ENCODE measurements at places on chromosomes 2 and 18. TPM values are rescaled to one million over a fixed set of nuclear protein-coding genes. Genes with fewer than 3 reads are reported as not detected.

Gene DCC
- total RNA-seq = 4.5 TPM

DNA sequence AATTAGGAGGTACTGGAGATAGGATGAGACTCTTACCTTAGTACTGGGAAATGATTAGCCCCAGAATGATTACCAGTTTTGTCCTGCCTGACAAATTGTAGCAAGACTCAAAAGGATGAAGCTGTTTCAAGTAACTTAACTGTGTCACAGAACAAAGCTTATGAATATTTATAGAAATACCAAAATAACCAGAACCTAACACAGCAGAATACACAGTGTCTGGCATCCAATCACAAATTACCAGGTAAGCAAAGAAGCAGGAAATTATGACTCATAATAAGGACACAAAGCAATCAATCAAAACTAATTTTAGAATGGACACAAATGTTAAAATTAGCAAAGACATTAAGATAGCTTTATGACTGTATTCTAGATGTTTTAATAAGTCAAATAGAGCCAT lies 91.9 kb downstream of the CTNNA2 start:
- DNase-seq = no peak
- H3K4me3 ChIP-seq = no peak overlapping the region
- no peaks in the 10 kb centered on the region for H3K36me3 ChIP-seq
- H3K4me1 ChIP-seq = no peaks in the 10 kb centered on the region

DNA sequence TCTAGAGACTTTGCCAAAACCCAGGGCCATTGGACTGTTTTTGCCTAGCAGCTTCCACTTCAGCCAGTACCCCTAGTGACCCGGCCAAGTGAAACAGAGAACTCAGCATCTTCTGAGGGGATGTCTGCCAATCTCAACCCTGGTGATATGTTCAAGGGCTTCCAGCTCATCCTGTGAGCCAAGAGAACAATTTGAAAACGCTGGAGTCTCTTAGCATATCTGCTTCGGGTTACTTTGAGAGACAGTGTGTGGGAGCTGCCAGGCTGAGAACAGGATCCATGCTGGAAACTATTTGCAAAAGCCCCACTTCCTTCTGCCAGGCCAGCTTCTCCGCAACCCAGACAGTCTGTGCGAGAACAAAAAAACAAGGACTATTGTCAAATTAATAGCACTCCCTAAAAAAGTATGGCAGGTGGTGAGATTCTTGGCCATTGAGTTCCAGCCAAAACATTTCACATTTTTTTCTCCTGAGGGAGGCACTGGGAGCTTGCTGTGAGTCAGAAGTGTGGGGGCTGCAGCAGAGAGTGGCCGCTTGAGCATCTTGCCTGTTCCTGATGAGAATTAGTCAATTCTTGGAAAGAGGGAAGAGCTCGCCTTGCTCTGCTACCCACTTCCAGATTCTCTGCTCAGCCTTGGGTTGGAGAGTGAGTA lies 395.6 kb upstream of the TRIB2 start:
- H3K36me3 ChIP-seq = no peaks in the 10 kb centered on the region
- no peak overlapping the region for H3K4me3 ChIP-seq
- H3K27me3 ChIP-seq = no peaks in the 10 kb centered on the region

Gene GPR45
- not detected for total RNA-seq

Gene KCNG2
- total RNA-seq = 0.50 TPM

- no peaks in the 10 kb centered on the region for H3K36me3 ChIP-seq
- DNase-seq = no peak
- H3K4me3 ChIP-seq = no peak overlapping the region
- H3K27ac ChIP-seq = no peak overlapping the region
- H3K4me1 ChIP-seq = no peaks in the 10 kb centered on the region
- no peaks in the 10 kb centered on the region for H3K27me3 ChIP-seq
Observed at GRCh38 chr2:119721043-119721442, 38.7 kb upstream of the PTPN4 start.

Gene MAB21L4
- total RNA-seq = 17.0 TPM

Gene CRYGC
- total RNA-seq = not detected

Gene FABP1
- total RNA-seq = not detected

GRCh38 chr2:150466741-150467620 lies 20.5 kb downstream of the RND3 start:
- peaks cover 12% of the 10 kb centered on the region for H3K4me1 ChIP-seq
- DNase-seq = no peak
- H3K36me3 ChIP-seq = peaks cover 34% of the 10 kb centered on the region
- no peak overlapping the region for H3K27ac ChIP-seq

DNA sequence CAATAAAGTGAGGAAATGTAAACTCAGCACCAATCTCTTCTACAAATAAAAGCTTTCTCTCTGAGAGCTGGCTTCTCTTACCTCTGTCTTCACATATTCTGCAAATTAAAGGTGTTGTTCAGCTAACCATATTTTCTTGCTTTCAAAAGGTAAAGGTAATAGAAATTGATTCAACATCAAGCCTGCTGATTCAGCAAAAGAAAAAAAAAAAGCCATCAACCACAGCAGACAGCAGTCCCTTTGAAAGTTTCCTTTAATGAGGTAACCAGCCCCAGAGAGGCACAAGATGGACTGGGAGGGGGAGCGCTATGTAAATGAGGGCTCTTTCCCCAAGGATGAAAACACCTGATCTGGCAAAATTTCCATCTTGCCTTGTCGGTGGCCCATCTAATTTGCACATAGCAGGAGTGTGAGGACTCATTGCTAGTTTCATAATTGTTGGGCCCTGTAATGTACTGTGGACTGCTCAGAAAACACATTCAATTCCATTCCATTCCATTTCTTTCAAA lies 154.9 kb upstream of the SOX11 start:
- no peak for DNase-seq
- no peak overlapping the region for H3K27ac ChIP-seq
- H3K36me3 ChIP-seq = no peaks in the 10 kb centered on the region
- H3K4me1 ChIP-seq = no peaks in the 10 kb centered on the region

Gene C1QL2
- not detected for total RNA-seq

Gene LIPG
- 3.7 TPM for total RNA-seq

GRCh38 chr2:109021895-109022300 lies 32.9 kb upstream of the EDAR start:
- H3K4me3 ChIP-seq = no peak overlapping the region
- no peak overlapping the region for H3K27ac ChIP-seq
- DNase-seq = no peak
- no peaks in the 10 kb centered on the region for H3K27me3 ChIP-seq

GRCh38 chr2:26615336-26615859 lies 25.8 kb downstream of the CIB4 start:
- H3K27ac ChIP-seq = peak overlapping the region; percentile 63
- no peaks in the 10 kb centered on the region for H3K36me3 ChIP-seq
- DNase-seq = peak; percentile 32
- H3K27me3 ChIP-seq = peaks cover 6% of the 10 kb centered on the region
- H3K4me3 ChIP-seq = no peak overlapping the region

Gene CLEC4F
- total RNA-seq = 0.71 TPM

DNA sequence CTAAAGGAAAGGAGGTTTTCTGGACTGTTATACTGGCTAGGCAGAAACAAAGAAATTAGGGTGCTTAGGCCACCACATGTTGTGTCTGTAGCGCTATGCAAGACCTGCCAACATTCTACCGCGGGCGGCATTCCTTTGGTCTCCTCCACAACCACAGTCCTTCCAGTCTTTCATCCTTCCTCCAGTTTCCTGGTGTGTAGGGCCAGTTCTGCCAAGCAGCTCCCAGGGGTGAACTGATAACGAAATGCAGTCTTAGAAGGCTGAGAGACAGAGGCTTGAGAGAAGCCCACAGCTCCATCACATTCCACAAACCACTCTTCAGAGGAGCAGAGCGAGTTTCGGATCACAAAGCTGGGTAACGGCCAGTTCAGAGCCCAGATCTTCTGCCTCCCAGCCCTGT lies 19.5 kb upstream of the CXXC1 start:
- no peak for DNase-seq
- peaks cover 36% of the 10 kb centered on the region for H3K27me3 ChIP-seq
- peaks cover 16% of the 10 kb centered on the region for H3K4me1 ChIP-seq
- peak overlapping the region; percentile 8 for H3K27ac ChIP-seq
- H3K4me3 ChIP-seq = no peak overlapping the region

Gene SLC14A1
- 21.8 TPM for total RNA-seq

GRCh38 chr2:122800781-122801180 lies 1045.3 kb downstream of the TSN start:
- no peaks in the 10 kb centered on the region for H3K27me3 ChIP-seq
- no peak overlapping the region for H3K4me3 ChIP-seq
- H3K4me1 ChIP-seq = no peaks in the 10 kb centered on the region
- DNase-seq = no peak
- no peaks in the 10 kb centered on the region for H3K36me3 ChIP-seq
- H3K27ac ChIP-seq = no peak overlapping the region

DNA sequence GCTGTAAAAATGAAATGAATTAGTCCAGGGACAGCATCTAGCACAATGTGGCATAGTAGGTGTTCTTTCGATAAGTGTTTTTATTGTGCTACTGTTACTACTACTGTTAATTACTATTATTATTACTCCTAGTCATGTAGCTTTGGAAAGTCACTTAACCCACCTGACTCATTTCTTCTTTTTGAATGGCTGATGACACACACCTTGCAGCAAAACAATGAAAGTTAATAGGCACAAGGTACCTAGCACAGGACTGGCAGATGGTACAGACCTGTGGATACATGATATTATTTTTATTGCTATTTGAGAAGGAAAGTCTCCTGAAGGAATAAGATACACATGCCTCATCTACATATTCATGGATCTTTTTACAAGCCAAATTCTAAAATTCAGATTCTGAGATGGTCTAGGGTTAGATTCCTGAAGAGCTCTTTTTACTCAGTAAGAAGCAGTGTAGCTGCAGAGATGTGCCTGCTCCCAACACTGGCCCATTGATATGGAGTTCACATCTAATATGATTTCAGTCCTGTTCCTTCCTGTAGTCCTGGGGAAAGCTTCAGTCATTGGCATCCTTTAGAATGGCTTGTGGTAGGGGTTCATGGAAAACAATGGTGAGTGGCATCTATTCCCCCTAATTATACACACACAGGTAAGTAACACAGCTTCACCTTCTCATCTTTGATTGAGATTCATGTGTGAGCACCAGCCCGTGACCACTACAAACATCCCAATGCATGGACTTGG lies 7.9 kb upstream of the ERMN start:
- H3K27me3 ChIP-seq = no peaks in the 10 kb centered on the region
- no peak overlapping the region for H3K27ac ChIP-seq
- H3K4me3 ChIP-seq = no peak overlapping the region

DNA sequence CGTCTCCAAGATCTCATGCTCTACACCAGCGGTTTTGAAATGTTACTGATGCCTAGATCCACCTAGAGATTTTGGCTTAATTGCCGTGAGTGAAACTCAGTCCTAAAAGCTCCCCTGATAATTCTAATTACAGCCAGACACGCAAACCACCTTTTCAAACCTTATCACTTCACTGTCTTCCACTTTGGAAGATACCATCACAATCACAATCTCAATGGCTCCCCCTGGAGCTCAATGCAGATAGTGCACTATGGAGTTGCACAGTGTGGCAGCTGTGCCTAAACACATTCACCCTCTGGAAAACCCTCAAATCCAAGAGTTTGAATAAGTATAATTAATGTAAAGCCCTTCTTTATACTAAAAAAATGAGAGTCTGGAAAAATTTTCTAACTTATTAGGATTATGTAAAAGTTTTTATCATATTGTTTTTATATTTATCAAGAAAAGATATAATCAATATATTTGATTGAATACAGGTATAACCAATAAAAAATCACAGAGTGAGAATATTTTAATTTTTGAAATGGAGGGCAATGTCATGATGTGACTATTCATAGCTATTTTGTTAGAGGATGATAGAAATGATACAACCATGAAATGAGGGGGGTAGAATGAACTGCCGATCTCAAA lies 102.9 kb upstream of the SLC8A1 start:
- H3K27me3 ChIP-seq = no peaks in the 10 kb centered on the region
- no peak overlapping the region for H3K4me3 ChIP-seq
- no peak overlapping the region for H3K27ac ChIP-seq

Gene ELOA2
- not detected for total RNA-seq

DNA sequence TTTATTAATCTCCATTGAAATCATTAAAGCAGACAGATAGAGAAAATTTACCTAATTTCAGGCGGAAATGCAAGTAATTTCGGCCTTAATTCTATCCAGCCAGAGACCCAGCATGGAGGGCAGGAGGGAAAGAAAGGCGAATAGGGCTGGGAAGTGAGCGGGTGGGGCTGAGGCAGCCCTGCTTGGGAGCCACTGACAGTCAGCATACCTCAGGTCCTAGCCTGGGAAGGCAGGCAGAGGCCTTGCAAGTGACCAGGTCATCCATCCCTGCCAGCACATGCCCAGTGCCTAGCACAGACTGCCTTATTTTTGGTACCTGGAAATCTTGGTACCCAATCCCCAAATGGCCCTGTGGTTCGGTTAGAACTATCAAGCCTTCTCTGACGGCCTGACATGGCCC lies 1.5 kb downstream of the GDF7 start:
- H3K4me3 ChIP-seq = no peak overlapping the region
- H3K27me3 ChIP-seq = peaks cover 97% of the 10 kb centered on the region
- H3K27ac ChIP-seq = no peak overlapping the region
- no peaks in the 10 kb centered on the region for H3K36me3 ChIP-seq
- H3K4me1 ChIP-seq = peaks cover 25% of the 10 kb centered on the region

- H3K27me3 ChIP-seq = no peaks in the 10 kb centered on the region
- DNase-seq = no peak
- H3K4me1 ChIP-seq = peaks cover 24% of the 10 kb centered on the region
- H3K36me3 ChIP-seq = peaks cover 44% of the 10 kb centered on the region
- no peak overlapping the region for H3K4me3 ChIP-seq
Observed at GRCh38 chr2:29130295-29130694, 15.1 kb downstream of the CLIP4 start.
